ENCODE measurements at places on chromosomes 7 and 10.

GRCh38 chr10:47421057-47421952 lies 37.2 kb upstream of the ZNF488 start:
- no peak for DNase-seq

DNA sequence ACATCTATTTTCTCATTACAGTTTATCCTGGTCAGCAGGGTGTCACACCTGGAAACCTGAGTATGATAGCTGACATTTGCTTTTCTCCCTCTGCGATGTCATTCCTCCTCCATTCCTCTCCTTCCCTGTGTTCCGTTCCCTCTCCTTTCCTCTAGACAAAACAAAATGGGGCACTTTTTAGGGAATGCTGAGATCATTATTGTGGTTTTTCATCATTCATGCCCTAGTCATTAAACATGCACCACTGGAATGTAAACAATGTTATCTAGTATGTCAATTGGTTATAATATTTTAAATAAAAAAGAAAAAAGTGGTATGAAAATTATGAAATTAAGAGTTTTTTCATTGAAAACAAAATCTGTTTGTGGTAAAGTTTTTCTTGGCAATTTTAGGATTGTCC lies 132.6 kb downstream of the MAPK8 start:
- DNase-seq: no peak

GRCh38 chr10:116418389-116418788 lies 9.3 kb upstream of the PNLIPRP3 start:
- no peak for DNase-seq

DNA sequence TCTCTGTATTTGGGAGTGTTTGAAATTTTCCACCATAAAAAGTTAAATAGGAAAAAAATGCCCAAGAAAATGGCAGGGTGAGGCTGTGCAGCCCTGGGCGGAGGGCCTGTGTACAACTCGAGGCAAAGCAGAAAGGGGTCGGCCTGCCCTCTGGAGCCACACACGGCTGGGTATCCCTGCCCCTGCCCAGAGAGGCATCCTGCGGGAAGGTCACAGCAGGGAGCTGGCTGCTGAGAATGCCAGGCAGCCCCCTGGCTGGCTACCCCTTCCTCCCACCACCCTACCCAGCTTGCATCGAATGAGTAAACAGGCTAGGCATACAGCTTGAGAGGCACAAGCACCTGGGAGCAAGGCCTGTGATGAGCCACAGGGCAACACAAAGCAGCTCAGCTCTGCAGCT lies 46.1 kb downstream of the CAMK2B start:
- no peak for DNase-seq

- no peak for DNase-seq
Measured at GRCh38 chr7:25857376-25858067, 294.5 kb upstream of the NFE2L3 start.

DNA sequence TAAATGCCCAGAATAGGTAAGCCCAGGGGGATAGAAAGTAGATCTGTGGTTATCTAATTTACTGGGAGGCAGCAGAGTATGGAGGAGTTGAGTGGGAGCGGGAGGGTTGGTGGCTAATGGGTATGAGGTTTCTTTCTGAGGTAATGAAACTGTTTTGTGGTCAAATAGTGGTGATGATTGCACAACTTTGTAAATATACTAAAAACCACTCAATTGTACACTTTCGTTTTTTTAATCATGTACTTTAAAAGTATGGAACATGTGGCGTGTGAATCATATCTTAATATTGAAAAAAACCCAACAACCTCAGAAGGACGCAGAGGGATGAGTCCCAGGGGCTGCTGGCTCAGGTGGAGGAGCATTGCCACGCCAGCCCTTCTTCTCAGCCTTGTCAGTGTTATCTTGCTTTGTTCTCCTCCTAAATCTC lies 118.1 kb downstream of the WDR11 start:
- no peak for DNase-seq

DNA sequence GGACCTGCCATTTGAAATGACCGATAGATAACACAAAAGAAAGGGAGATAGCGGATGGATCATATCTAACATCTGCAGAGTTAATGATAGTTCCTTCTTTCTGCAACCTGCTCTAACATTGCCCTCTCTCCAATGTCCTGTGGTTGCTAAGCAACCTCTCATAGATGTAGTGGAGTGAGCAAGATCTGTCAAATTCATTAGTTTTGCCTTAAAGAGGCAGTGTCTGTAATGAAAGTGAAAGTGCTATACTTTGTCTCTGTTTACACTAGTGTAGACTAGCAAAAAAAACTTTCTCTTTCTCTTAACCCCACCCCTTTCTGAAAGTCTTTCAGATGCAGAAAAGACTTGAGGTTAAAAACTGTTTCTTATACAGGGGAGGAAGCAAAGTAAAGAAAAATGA lies 1196.9 kb downstream of the SORCS3 start:
- DNase-seq: no peak

DNA sequence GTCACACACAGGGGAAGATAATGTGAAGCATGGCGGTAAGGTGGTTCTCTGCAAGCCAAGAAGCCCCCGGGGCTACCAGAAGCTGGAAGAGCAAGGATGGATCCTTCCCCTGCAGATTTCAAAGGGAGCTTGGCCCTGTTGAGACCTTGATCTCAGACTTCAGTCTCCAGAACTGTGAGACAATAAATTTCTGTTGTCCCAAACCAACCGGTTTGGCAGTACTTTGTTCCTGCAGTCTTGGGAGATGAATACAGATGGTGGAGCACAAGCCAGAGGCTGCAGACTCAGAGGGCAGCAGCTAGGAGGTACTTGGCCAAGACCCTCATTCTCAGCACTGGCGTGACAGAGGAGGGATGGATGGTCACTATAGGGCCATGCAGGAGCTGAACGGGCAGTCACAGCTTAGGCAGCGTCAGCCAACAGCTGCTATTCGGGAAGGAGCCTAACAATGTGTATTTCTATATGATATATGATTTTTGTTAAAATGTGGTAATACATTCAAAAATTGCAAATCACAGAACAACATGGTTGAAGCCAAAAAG lies 387.3 kb downstream of the TNS3 start:
- DNase-seq: no peak

GRCh38 chr7:66877577-66878300 lies 43.3 kb upstream of the TMEM248 start:
- no peak for DNase-seq

DNA sequence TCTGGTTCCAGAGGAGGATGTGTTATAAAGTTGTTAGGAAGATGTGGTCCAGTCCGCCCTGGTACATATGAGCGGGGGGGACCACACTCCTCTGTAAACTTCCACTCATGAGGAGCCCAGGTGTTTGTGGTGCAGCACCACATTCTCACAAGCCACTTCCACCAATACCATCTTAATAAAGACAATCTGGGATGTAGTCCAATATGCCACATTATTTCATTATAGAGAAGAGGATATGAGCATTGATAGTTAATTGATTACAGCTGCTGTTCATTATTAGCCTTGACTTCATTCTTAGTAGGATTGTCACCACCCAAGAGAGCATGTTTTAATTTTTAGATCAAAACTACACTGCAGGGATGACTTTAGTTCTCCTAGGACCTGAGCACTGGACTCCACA lies 40.5 kb downstream of the ERCC6 start:
- DNase-seq: no peak

DNA sequence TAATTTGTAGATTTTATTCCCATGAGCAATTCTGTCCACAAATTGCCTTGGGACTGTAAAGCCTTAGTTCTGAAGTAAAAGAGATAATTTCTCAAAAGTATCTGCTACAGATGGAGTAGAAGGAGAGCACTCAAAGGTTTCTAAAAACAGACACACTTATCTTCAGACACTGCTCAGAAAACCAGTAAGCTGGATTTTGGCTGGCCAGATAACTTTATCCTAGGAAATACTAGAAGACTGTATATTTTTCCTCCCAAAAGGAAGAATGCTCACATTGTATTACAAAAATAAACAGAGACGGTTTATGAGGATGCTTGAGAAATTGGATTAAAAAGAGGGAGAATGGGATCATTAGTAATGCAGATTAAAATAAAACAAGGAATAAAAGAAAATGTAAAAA lies 178.0 kb upstream of the IGFBP3 start:
- DNase-seq: no peak

GRCh38 chr10:24574161-24574560 lies 149.5 kb downstream of the ARHGAP21 start:
- DNase-seq: no peak

DNA sequence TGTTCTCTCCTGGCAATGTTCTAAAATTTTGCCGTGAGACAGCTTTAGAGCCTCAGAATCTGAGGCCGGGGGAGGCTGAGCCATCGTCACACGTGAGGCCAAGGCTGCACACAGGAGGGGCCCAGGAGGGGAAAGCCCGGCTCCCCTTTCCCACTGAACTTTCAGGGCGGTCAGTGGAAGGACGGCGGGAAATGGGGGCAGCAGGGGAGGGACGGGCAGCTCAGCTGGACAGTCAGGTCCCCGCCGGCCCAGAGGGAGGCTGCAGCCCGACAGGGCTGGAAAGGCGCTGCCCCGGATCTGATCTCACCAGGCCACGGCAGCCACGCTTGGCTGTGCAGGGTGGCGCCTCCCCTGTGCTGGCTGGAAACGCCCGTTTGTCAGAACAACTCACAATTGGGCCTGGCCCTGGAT lies 43.3 kb upstream of the ADGRA1 start:
- DNase-seq: no peak

GRCh38 chr10:94333051-94333450 lies 29.7 kb downstream of the NOC3L start:
- DNase-seq: no peak

DNA sequence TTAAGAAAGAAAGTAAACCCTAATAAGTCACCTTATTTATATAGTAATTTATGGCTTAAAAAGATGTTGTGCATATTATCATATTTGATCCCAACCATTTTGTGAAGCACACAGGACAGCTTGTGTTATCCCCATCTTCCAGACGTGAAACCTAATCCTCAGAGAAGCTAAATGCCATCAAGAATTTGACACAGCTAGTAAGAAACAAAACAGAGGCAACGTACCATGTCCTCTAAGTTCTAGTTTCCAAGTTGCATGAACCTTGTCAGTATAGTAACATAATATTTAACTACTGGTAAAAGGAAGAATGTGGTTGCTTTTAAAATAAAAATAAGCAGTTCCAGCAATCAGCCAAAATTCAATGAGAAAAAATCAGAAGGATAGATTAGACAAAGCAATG lies 41.5 kb downstream of the PTN start:
- no peak for DNase-seq

DNA sequence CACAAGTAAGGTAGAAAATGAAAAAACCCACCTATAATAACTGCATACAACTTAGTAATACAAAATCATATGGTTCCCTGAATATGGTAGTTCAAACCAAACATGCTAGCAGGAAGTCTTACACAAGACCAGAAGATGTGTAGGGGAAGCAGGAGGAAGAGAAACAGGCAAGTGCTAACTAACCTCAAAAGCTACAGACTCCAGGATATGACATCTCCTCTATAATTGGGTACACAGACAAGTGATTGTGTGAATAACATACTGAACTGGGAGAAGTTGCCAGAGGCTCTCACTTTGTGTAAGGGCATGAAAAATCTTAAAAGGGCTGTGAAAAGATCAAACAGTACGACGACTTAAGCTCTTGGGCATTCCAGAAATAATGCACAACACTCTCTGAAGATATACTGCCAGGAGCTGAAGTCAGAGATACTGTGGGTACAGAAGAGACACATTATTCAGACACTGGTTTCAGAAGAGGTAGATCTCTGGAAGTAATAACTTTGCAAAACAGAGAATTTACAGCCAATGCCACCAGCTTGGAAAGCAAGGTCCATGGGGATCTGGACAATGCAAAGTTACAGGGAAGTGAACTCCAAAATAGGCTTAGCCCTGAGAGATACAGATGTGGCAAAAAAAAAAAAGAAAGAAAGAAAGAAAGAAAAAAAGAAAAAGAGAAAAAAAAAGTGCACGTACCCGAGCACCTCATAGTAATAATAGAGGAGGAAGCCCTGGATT lies 767.2 kb downstream of the TNS3 start:
- no peak for DNase-seq

GRCh38 chr7:146479040-146479439 lies 362.4 kb downstream of the CNTNAP2 start:
- DNase-seq: no peak

DNA sequence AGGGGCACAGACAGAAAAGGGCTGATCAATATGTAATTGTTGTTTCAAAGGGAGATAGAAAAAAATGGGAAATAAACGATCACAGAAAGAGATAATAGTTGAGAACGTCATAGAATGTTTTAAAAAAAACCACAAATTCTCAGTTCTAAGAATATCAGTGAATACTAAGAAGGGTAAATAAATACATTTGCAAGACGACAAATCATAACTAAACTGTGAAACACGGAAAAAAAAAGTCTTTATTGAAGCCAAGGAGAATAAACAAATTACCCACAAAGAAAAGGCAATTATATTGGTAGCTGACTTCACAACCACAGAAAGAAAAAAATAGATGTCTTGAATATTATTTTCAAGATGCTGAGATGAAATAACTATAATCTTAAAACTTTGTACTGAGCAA lies 305.2 kb upstream of the STEAP1 start:
- no peak for DNase-seq

- no peak for DNase-seq
Measured at GRCh38 chr7:2985866-2986265, 57.8 kb downstream of the CARD11 start.

DNA sequence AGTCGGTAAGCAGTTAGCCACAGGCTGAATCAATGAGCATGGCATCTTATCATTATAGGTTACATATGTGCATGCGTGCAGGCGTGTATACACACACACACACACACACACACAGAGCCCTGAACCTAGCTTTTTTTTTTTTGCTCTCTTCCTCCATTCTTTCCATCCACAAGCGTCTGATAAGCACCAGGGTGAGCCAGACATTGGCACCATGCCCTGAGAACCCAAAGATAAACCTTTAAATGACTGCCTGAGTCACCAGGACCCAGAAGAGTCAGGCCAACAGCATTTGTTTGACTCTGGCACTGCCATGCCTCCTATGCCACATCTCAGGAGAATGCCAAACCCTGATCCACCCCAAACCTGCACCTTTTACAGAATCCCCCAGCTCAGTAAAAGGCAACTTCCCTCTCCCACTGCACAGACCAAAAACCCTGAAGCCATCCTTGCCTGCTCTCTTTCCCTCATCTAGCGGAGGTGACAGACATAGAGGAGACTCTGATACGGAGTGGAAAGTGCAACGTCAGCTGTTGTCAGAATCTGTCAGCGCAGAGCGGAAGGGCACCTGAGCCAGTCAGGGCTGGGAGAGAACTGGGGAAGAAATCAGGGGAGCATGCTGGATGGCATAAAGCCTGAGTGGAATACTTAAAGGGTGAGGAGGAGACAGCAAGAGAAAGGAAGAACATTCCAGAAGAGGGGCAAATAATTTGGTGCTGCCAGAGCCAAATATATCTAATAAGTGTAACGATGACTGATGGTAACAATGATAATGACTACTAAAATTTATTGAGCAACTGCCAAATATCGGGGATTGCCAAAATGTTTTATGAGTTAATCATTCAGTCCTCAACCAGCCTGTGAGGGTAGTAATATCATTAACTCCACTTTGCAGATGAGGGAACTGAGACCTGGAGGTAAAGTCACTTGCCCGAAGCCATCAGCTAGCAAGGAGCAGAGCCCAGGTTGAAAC lies 3.2 kb downstream of the PARP12 start:
- peak; percentile 4 for DNase-seq

GRCh38 chr7:40324914-40325313 lies 190.1 kb downstream of the SUGCT start:
- no peak for DNase-seq

- no peak for DNase-seq
Measured at GRCh38 chr10:68606918-68607317, 46.8 kb downstream of the TET1 start.

- no peak for DNase-seq
Measured at GRCh38 chr7:46468753-46469356, 547.8 kb upstream of the IGFBP3 start.

GRCh38 chr7:18489624-18490023 lies 5.9 kb upstream of the HDAC9 start:
- no peak for DNase-seq

GRCh38 chr10:132037676-132037975 lies 28.1 kb upstream of the JAKMIP3 start:
- DNase-seq: no peak
